ENCODE measurements at places on chromosomes 2 and 18.

- DNase-seq = no peak
Measured at GRCh38 chr18:58272779-58273435, 228.9 kb downstream of the NEDD4L start.

DNA sequence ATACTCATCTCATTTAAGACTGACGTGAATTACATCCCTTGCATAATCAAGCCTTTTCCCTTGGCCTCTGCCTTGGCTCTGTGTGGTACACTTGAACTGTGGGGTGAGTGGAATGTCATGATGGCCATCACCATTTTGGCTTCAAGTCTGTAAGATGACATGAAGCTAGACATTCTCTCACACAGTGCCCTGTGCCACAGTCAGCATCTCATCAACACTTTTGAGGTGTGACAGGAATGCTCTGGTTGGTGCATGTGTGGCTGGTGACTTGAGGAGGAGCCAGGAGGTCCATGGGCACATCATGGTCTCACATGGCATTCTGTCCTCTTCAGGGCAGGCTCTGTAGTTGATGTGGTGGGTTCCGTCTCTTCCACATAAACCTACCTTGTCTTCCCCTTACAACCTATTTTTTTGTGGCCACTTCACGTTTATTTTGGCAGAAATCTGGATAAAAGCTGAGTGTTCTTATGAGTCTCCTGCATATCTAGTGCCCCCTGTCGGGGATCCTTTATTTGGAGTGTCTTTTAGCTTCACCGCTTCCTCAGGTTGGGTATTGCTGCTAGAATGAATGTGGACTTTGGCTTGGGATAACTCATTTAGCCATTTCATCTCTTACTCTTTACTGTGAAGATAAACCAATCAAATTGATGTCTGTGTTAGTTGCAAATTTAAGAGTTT lies 28.1 kb downstream of the MAP4K4 start:
- DNase-seq = no peak

GRCh38 chr2:156329927-156330726 lies 2.4 kb downstream of the NR4A2 start:
- DNase-seq = no peak

DNA sequence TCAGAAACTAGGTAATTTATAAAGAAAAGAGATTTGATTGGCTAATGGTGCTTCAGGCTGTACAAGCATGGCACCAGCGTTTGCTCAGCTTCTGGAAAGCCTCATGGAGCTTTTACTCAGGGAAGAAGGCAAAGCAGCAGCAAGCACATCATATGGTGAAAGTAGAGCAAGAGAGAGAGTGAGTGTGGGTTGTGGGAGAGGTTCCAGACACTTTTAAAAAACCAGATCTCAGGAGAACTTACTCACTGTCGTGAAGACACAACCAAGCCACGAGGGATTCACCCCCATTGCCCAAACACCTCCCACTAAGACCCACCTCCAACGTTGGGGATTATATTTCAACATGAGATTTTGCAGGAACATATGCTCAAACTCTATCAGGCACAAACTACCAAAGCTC lies 554.6 kb upstream of the TNP1 start:
- no peak for DNase-seq

DNA sequence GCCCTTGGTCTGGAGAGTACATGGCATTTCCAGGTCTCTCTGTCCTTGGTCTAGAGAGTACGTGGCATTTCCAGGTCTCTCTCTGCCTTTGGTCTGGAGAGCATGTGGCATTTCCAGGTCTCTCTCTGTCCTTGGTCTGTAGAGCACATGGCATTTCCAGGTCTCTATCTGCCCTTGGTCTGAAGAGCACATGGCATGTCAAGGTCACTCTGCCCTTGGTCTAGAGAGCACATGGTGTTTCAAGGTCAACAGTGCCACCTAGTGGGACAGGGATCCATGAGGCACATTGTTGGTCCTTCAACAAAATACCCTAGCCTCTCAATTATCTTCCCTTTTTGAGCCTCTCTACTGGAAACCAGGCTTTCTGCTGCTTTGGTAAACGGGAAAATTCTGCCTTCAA lies 250.2 kb downstream of the OTX1 start:
- no peak for DNase-seq
